ENCODE measurements at places on chromosomes 3 and 15.

DNA sequence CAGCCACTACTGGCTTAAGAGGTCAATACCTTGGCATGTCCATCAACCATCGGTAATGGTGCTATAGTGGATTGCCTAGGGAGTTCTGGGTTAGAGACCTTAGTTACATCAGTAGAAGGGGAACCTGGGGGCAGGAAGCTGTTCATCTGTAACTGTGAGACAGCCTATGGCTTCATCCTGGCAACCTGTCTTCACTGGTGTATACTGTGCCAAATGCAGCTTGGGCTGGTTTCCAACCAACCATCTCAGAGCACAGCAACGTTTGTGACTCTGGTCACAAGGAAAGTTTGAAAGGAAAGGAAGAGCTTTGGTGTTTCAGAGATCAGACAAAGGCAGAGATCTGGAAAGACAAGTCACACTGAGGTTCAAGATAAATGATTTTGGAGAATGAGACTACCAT lies 93.8 kb downstream of the TJP1 start:
- no peak for DNase-seq

GRCh38 chr3:108608750-108609149 lies 19.2 kb downstream of the DZIP3 start:
- DNase-seq: no peak

GRCh38 chr3:27431116-27431515 lies 53.1 kb downstream of the SLC4A7 start:
- peak; percentile 99 for DNase-seq

- DNase-seq: no peak
Observed at GRCh38 chr15:75823860-75824613, 19.2 kb upstream of the UBE2Q2 start.

DNA sequence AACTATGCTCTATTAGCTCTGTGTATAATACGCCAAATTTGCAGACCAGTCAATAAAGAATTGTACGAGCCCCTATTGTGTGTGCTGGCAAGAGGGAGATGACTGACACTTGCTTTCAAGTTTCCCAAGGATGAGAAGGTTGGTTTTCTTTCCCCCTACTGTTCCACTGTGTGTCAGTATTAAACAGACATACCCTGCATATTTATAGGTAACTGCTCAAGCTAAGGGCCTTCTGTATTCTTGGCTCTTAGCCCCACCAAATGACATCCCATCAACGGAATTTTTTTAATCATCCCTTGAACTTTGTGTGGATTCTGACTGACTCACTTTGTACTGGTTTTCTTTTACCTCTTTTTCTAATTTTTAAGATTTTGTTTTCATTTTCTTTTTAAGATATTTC lies 60.6 kb upstream of the GYG1 start:
- peak; percentile 90 for DNase-seq

- no peak for DNase-seq
Observed at GRCh38 chr3:67678665-67679064, 24.3 kb upstream of the SUCLG2 start.

GRCh38 chr3:183560607-183561006 lies 5.1 kb upstream of the KLHL6 start:
- DNase-seq: no peak

- peak; percentile 6 for DNase-seq
Observed at GRCh38 chr15:85974348-85974705, 105.3 kb upstream of the AGBL1 start.

DNA sequence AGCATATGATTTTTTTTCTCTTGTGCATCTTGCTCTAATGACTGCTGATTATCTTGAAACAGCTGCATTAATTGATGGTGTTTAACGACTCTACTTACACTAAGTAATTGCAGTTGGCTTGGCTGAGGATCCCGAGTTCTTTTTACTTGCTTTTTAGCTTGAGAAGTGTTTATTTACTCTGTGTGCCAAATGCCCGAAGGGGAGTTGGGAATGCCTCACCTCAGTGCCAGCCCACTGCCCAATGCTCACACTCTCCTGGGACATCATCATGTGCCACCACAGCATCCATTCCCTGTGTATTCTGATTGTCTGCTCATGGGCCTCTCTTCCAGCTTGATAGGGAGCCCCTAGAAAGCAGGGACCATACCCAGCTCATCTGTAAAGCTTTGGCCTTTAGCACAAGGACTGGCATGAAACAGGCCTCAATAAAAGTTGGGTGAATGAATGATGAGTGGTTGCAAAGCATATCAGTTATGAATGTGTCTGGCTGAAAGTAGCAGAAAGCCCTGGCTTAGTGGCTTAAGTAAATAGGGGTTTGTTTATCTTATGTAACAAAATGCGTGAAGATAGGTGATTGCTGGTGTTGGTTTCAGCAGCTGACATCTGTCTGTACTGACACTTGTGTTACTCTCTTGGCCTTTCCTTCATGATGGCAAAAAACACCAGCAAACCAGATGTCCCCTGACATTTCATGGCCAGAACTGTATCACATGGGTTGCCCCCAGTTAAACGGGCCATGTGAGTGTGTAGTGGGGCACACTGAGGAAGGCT lies 8.1 kb downstream of the PXYLP1 start:
- DNase-seq: no peak

DNA sequence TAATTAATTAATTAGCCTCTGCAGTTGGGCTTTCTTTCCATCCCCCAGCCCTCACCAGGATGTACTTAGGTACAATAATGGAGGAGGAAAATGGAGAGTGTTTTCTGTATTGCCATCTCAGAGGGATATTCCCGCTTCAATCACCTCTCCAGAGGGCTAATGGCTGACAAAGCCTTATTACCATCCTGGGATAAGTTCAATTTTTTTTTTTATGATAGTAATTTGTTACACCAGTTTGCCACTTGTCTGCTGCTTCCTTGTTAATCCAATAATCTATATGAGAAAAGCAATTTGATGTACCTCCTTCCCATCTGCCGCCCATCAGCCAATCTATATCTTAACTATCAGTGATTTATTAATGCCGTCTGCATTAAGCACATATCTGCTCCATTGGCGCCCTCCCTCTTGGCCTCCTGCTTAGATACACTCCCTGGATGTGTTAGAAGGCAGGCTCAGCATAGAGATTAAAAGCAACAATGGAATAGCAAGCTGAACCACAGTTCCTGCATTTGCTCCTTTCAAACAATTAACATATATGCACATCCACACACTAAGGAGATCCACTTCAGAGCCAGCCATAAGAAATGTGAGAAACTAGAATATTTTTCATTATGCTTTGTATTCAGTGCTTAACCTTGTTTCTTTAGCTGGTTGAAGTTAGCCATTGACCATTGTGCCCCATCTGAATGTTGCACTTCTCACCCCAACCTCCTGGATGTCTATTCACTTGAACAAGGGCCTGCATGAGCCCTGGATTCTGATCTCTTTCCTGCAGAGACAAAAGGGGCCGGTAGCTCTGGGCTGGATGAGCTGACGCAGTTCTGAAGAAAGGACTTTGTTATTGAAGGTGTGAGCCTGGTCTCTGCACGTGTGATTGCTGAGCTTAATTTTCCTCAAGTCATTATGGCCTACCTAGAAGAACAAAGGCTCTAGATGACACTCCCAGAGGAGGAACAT lies 237.3 kb upstream of the GAP43 start:
- DNase-seq: no peak

DNA sequence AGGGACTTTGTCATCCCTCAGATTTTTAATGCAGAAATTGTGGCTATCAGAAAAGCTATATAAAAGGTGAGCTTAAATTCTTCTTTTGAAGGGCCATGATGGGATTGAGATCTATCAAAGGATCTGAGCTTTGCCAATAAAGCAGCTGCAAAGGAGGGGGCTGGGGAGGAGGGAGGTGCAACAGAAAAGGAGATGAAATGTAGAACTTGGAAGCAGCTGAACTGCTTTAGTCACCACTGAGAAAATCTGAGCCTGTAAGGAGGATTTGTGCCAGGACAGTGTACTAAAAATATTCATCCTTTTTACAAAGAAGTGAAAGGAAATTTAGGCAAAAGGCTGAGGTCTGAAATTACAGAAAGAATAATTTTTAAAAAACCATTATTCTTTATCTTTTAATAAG lies 10.4 kb downstream of the TSPAN3 start:
- DNase-seq: peak; percentile 40

DNA sequence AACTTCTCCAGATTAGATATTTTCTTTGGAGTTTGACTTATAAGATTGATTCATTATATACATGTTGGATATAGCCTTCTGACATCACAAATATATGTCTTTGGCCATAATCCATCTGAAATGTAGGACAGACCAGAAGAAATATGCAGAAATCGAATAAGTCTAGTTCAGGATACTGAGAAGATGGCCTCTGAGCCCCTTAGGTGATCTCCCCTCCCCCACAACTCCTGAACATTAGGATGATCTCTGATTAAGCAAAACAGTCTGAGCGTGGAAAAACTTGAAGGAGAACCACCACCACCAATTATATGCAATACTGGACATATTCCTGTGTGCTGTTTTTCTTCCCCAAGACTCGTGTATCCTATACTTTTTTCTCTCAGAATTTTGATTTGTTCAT lies 3.2 kb downstream of the SETD5 start:
- no peak for DNase-seq

DNA sequence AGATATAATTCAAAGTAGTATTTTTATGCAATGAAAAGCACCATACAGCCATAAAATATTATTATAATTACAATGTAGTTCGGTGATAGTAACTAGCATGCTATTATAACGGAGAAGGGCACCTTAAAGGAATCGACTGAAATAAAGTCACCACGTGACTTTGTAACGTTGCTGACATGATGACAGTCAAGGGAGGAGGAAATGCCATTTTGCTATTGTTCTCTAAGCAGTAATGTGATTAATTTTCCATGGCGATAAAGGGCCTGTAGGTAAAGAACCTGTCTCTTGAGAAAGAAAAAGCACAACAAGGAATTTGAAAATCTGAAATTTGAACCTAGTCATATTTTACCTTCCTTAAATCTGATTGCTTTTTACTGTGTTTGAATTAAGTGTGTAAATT lies 526.2 kb downstream of the ROBO2 start:
- DNase-seq: no peak

- DNase-seq: no peak
Observed at GRCh38 chr15:28110481-28110881, 11.4 kb upstream of the OCA2 start.

Data from fibroblast of skin of scalp (primary cell).